Stomach (tissue), 19 donors: ENCODE measurements at places on chromosomes 3 and 15. TPM values are rescaled to one million over a fixed set of nuclear protein-coding genes. Genes with fewer than 3 reads are reported as not detected.
A peak's percentile ranks its signal among the peaks of the same experiment; 100 is the strongest.

GRCh38 chr3:192090586-192090985 lies 629.6 kb downstream of the PYDC2 start:
- DNase-seq: no peak

- no peak for DNase-seq
Observed at GRCh38 chr15:88028024-88028423, 228.5 kb downstream of the NTRK3 start.

DNA sequence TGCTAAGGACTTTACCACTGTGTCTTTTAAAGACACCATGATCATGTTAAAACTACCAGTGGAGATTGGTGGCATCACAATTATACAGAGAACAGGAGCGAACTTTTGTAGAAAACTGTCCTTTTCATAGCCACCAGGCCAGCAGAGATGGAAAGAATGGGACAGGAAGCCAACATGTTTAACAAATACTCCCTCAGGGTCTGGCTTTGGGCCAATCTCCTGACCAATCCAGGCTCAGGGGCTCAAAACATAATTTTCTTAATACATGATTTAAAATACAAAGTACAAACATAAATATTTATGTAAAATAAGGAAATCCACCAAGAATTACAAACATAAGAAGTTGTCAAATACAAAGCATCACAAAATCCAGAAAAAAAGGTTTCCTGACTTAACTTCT lies 266.0 kb downstream of the VPS13C start:
- DNase-seq: no peak

- DNase-seq: no peak
Observed at GRCh38 chr15:50190166-50190570, 8.2 kb downstream of the SLC27A2 start.

GRCh38 chr3:32140943-32141342 lies 34.5 kb downstream of the GPD1L start:
- DNase-seq: no peak

DNA sequence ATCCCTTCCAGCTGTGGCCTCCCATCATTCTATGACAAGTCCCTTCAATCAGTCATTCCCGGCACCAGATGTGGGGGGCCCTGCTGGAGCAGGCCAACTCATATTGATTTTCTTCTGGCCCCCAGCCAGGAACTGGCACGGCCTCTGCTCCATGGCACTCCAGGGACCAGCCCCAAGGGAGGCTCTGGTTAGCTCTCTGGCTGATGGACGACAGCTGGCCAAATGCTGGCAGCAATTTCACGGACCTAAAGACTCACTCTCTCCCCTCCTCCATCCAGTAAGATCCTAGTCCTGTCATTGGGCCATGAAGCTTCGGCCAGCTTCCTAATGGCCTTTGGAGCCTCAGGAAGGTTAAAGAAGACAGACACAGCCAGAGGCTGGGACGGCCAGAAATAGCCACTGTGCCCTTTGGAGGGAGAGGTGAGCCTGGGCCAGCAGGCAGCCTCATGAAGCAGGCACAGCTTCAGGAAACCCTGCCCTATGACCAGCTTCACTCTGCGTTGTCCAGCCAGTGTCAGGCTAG lies 131.0 kb downstream of the MEX3B start:
- DNase-seq: no peak

GRCh38 chr3:106251160-106251892 lies 382.5 kb upstream of the CBLB start:
- no peak for DNase-seq

- DNase-seq: no peak
Observed at GRCh38 chr3:113218011-113218680, 6.8 kb downstream of the BOC start.

GRCh38 chr3:46006238-46007032 lies 10.8 kb upstream of the FYCO1 start:
- peak; percentile 55 for DNase-seq

DNA sequence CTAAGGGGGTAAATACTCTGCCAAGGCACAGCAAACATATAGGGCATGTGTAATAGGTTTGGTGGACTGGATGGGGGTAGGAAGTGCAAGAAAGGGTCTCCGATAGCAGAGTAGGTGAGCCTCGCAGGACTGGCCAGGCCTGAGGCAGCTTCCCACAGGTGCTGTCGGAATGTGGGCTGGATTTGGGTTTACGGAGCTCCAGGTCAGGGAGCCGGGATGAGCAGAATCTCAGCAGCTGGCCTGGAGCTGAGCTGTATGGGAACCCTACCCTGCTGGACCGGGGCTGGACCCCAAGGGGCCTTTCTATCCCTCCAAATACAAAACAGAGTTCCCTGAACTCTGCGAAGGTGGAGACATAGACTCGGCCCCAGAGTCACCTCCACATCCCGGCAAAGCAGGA lies 15.0 kb downstream of the KLF15 start:
- no peak for DNase-seq

- peak; percentile 53 for DNase-seq
Observed at GRCh38 chr3:119181765-119182164, 8.4 kb downstream of the UPK1B start.

GRCh38 chr3:161070252-161070930 lies 34.8 kb downstream of the B3GALNT1 start:
- DNase-seq: no peak

- no peak for DNase-seq
Observed at GRCh38 chr3:114242947-114243346, 5.6 kb upstream of the ZNF80 start.

DNA sequence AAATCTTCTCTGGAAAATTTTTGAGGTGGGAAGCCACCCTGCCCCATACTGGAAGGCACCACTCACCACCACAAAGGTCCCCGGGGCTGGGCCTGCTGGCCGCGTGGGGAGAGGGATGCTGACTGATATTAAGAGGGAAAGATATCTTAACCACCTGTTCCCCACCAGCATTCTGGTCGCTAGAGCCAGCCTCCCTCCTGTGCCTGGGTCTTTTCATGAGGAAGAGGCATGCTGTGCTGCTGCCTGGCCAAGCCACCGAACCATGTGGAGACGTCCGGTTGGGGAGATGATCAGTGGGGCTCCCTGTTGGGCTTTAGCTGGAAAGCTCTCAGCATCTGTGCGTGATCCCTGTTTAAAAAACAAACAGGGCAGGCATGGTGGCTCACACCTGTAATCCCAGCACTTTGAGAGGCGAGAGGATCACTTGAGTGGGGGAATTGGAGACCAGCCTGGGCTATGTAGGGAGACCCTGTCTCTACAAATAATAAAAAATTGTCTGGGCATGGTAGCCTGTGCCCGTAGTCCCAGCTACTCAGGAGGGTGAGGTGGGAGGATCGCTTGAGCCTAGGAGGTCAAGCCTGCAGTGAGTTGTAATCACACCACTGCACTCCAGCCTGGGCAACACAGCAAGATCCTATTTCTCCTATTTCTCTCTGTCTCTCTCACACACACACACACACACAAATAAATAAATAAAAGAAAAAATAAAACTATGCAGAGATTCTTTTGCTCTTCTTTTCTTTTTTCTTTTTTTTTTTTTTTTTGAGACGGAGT lies 1.0 kb downstream of the KLHL18 start:
- DNase-seq: no peak

GRCh38 chr3:136465296-136465695 lies 215.2 kb downstream of the PCCB start:
- no peak for DNase-seq

GRCh38 chr15:96535148-96535547 lies 204.6 kb downstream of the NR2F2 start:
- DNase-seq: no peak

DNA sequence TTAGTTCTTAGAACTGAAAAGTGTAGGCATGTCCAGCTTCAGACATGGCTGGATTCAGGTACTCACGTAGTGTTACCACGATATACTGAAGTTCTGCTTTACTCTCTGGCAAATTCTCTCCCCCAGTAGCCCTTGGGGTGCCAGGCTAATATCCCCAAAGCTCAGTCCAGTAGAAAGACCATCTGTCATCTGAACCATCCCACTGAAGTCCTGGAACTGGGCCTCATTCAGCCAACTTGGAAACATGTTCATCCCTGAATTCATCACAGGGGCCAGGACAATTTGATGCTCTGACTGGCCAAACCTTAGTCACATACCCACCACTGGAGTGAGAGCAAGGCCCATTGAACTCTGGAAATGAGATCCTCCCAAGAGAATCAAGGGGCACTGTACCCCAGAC lies 8.2 kb downstream of the EFCC1 start:
- no peak for DNase-seq

DNA sequence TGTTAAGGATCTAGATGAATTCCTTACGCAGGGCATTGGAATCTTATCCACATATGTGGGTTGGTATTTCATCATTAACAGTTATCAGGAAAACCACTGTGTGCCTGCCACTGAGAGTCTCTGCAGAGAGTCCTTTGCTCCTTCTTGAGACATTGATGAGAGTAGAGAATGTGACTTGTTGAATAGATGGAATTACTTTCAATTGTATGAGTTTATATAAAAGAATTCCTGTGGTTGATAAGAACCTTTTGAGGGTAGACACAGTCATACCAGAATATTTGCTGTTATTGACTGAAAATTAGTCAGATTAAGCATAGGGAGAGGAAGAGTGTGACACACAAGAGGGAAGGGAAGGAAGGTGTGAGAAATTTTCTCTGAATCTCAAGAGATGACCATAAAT lies 30.8 kb downstream of the ARHGEF26 start:
- DNase-seq: no peak

DNA sequence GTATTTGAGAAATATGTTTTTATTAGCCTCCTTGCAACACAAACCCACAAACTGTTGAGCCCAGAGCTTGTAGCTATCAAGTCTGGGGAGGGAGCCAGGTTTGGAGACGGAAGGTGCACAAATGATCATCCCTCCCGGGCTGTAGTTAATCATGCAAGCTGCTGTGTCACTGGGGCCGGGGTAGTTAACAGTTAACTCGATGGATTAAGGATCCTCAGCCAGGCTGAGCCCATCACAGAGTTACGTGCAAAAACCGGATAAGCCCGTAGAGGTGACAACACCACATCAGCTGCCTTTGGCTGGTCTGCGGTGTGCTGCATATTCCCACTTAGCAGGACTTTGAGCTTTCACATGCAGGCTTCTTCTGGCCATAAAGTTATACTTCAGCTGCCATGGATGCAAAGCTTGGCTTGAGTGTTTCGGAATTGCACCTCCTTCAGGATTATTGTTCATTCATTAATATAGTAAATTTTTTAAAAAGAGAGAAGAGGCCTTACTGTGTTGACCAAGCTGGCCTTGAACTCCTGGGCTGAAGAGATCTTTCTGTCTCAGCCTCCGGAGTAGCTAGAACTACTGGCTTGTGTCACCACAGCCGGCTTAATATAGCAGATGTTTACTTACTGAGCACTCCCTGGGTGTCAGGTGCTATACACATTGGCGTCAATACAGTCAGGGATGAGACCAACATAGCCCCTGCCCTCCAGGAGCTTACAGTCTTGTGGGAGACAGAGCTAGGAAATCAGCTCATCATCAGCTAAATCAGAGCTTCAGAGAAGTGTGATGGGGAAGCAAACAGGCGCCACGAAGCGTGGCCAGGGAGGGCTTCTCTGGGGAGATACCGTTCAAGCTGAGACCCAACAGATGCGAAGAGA lies 226.8 kb upstream of the BHLHE40 start:
- DNase-seq: peak; percentile 73

DNA sequence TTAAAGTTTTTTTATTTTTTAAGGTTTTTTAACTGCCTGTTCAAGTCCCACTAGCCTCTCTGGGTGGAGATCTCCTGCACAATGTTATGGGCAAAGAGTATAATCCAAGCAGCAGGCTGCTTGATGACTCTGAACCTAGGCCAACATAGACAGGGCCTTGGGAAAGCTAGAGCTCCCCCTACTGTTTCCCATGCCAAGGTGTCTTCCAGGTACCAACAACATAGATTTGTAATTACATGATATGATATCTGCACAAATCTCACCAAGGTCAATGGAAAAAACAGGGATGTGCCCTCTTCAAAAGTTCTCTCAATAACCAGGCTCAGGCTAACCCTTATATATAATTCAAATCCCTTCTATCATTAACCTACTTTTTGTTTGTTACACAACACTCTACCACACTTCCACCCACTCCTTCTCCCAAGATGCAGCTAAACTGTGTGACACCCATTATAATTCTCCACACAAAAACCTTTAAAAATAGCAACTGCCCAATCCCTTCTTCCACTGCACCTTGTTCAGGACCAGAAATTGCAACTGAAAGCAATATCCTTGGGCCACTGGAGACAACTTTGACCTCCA lies 43.8 kb downstream of the RBM15B start:
- DNase-seq: peak; percentile 42

DNA sequence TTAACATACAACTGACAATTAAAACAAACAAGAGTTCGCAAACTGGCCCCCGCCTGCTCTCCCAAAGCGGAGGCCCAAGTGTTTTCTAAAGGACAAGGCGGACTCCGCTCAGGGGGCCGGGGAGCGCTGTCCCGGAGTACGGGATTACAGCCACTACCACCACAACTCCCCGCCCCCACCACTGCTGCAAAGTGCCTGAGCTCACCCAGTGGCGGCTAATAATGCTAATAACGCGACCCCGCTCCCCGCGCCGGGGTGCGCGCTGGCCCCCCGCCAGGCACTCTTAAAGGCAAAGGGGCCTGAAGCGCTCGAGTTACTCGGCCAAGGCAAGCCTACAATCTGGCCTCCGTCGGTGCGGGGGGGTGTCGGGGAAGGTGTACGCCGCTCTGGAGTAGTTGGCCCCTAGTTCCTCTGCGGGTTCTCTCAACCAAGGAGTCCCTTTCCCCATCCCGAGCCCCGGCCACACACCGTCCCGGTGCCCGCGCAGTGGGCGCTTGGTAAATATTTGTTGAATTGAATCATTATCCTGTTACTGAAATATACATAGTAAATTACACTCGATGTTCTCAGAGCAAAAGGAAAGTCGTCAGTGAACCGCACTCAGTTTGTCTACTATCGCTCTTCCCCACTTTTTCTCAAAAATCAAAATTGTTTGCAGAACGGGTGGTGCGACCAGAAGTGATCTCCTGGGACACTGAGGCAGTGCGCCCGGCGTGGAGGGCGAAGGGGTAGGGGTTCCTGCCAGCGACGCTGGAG lies 827 bp downstream of the WNT5A start:
- peak; percentile 63 for DNase-seq

Gene TM4SF18
- total RNA-seq: 2.0 TPM

Gene CDHR4
- 0.73 TPM for total RNA-seq

Gene SELENOS
- total RNA-seq: 71.7 TPM

Gene SLC7A14
- 2.4 TPM for total RNA-seq

Gene FAM131A
- 73.2 TPM for total RNA-seq

Gene CELF6
- not detected for total RNA-seq

Gene GOLGA8S
- total RNA-seq: 0.58 TPM
